K562 (cell line): ENCODE measurements at places on chromosomes 12 and 14.

- no peaks in the 10 kb centered on the region for H3K4me1 ChIP-seq
- H3K27me3 ChIP-seq = no peaks in the 10 kb centered on the region
- H3K36me3 ChIP-seq = no peaks in the 10 kb centered on the region
- H3K4me3 ChIP-seq = no peak overlapping the region
- no peak overlapping the region for H3K27ac ChIP-seq
Measured at GRCh38 chr12:58171914-58172313, 230.5 kb downstream of the ATP23 start.

- H3K4me1 ChIP-seq = no peaks in the 10 kb centered on the region
- H3K27ac ChIP-seq = no peak overlapping the region
- DNase-seq = no peak
- H3K4me3 ChIP-seq = no peak overlapping the region
Measured at GRCh38 chr14:53526200-53526599, 373.1 kb upstream of the DDHD1 start.

DNA sequence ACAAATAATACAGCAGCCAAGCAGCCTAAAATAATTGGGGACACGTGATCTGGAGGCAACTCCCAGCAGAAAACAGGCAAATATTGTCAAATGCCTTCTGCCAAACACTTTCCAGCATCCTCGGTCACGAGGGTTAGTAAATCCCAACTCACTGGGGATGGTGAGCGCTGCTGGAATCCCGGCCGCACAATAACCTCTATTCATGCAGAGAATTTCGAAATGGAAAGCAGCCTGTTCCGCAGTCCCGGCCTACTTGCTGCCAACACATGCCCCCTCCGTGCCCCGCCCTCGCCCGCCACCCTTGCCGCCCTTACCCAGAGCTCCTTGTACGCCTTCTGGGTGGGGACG lies 62.2 kb downstream of the RFX4 start:
- peaks cover 2% of the 10 kb centered on the region; the same call in 1 of the 2 replicates for H3K4me1 ChIP-seq
- no peak for DNase-seq
- no peak overlapping the region for H3K4me3 ChIP-seq
- peaks cover 16% of the 10 kb centered on the region; the same call in 2 of the 3 replicates for H3K27me3 ChIP-seq
- no peaks in the 10 kb centered on the region for H3K36me3 ChIP-seq

- no peak overlapping the region for H3K4me3 ChIP-seq
- H3K4me1 ChIP-seq = peaks cover 12% of the 10 kb centered on the region
- no peaks in the 10 kb centered on the region for H3K27me3 ChIP-seq
- H3K36me3 ChIP-seq = peaks cover 40% of the 10 kb centered on the region; the same call in 2 of the 3 replicates
- peak overlapping the region; percentile 42; the same call in 1 of the 3 replicates for H3K27ac ChIP-seq
- DNase-seq = no peak
Measured at GRCh38 chr12:32706335-32707024, 27.4 kb downstream of the DNM1L start.

GRCh38 chr14:68512088-68512487 lies 280.8 kb downstream of the ZFP36L1 start:
- H3K27ac ChIP-seq = no peak overlapping the region
- H3K4me3 ChIP-seq = no peak overlapping the region
- H3K4me1 ChIP-seq = no peaks in the 10 kb centered on the region
- no peak for DNase-seq
- H3K36me3 ChIP-seq = no peaks in the 10 kb centered on the region
- no peaks in the 10 kb centered on the region for H3K27me3 ChIP-seq

DNA sequence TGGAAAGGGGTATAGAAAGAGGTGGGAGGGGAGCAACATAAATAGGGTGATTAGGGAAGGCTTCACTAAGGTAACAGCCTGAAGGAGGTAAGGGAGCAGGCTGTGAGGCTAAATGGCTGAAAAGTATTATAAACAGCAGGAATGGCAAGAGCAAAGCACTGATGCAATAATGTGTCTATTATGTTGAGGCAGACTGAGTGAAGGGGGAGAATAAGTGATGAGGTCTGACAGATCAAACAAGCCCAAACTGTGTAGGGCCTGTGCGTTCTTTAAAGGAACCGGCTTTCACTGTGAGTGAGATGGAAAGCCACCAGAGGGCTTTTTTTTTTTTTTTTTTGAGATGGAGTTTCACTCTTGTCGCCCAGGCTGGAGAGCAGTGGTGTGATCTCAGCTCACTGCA lies 6.7 kb upstream of the VCPKMT start:
- H3K27ac ChIP-seq = no peak overlapping the region
- H3K4me3 ChIP-seq = no peak overlapping the region
- DNase-seq = no peak
- peaks cover 9% of the 10 kb centered on the region; the same call in 1 of the 3 replicates for H3K36me3 ChIP-seq
- no peaks in the 10 kb centered on the region for H3K27me3 ChIP-seq
- H3K4me1 ChIP-seq = no peaks in the 10 kb centered on the region

GRCh38 chr12:39723831-39724230 lies 104.2 kb upstream of the ABCD2 start:
- H3K27me3 ChIP-seq = no peaks in the 10 kb centered on the region
- H3K4me1 ChIP-seq = no peaks in the 10 kb centered on the region
- no peak overlapping the region for H3K4me3 ChIP-seq
- H3K36me3 ChIP-seq = no peaks in the 10 kb centered on the region

DNA sequence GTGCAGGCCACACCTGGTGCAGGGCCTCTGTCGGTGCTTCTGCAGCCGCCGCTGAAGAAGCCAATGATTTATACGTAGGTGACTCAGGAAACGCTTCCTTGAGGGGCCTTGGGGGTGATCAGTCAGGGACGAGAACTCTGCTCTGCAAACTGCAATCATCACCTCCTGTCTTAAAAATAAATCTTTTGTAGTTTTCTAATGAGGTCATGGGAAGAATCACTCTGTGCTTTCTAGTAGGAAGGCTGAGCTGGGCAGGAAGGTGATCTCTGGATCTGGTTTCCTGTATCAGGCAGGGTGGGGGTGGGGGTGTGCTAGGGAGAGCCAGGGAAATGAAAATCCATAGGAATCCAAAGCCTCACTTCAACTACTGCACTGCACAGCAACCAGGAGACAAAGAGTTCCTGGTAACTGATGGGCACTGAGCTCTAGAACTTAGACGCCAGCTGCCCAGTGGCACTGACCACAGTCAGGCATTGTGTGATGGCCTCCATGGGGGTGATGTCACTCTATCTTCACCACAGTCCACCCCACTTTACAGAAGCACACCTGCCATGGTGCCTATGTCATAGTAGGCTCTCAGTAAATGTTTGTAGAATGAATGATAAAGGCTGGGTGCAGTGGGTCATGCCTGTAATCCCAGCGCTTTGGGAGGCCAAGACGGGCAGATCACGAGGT lies 292.4 kb upstream of the PWP1 start:
- H3K27ac ChIP-seq = no peak overlapping the region
- no peak overlapping the region for H3K4me3 ChIP-seq
- DNase-seq = no peak

GRCh38 chr12:57334219-57334618 lies 83.2 kb upstream of the STAC3 start:
- no peaks in the 10 kb centered on the region for H3K4me1 ChIP-seq
- H3K27me3 ChIP-seq = no peaks in the 10 kb centered on the region
- no peak for DNase-seq
- no peak overlapping the region for H3K4me3 ChIP-seq

DNA sequence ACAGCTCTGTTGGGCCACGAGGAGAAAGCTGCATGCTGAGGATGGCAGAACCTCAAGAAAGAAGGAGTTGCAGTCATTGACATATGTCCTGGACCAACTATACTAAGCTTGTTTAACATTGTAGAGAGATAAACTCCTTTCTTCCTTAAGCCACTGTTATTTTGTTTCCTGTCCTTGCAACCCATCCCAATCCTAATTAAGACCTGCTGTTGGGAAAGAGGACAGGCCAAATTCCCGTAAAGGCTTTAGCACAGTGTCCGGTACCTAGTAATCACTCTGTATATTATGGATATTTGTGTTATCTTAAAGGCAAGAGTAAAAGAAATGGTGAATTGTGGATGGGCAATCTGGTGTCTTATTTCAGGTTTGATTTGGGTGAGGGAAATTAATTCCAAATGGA lies 53.5 kb upstream of the WSCD2 start:
- H3K27me3 ChIP-seq = peaks cover 19% of the 10 kb centered on the region
- H3K4me1 ChIP-seq = no peaks in the 10 kb centered on the region
- no peak for DNase-seq
- H3K4me3 ChIP-seq = no peak overlapping the region

DNA sequence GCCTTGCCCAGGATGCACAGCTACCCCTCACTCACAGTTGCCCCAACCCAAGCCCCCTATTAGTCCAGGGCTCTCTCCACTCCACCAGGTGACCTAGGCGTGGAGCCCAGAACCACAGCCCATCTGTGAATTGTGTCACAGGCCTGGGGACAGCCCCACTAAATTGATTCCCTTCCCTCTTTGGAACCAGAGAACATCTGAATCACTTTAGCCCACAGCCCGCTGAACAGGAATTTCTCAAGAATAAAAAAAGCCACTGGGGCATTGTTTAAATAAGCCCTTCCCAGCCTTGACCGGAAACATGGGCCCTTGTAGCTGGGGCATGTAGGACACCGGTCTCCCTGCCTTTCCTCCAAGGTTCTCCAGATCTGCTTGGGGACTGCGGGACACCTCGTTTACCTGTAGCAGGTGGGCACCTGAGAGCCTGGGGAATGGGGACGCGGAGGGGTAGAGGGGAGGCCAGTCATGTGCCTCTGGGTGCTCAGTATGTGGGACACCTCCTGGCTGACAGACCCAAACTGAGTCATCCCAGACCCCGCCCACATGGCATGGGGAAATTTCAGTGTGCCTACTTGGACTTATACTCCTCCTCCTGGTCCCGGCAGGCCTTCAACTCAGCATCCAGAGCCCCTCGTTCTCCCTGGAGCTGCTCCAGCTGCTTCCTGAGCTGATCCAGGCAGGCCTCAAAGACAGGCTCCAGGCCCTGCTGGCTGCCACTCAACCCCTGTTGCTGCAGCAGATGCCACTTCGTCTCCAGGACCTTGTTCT lies 1.3 kb downstream of the KRT78 start:
- H3K4me1 ChIP-seq = no peaks in the 10 kb centered on the region
- no peaks in the 10 kb centered on the region for H3K36me3 ChIP-seq
- peaks cover 20% of the 10 kb centered on the region; the same call in 2 of the 3 replicates for H3K27me3 ChIP-seq
- H3K27ac ChIP-seq = no peak overlapping the region
- DNase-seq = no peak

DNA sequence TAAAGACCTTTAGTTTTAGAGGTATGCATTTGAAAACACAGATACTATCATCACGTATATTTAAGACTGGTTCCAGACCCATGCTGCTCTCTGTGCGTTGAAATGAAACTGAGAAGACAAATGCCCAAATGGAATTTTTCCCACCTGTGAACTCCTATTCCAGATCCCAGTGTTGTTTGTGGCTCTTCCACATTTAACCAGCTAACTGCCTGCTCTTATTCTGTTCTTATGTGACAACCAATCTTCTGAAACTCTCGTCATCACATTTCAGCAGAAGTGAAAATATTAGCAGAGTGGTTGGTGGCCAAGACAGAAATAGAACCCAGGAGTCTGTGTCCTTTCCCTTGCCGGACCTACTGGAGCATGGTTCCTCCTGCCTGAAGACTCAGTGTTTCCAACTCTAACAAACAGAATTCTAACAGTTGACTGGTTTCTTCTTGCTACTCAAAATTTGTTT lies 460.2 kb downstream of the RAD51B start:
- no peak for DNase-seq
- no peaks in the 10 kb centered on the region for H3K36me3 ChIP-seq
- H3K27me3 ChIP-seq = no peaks in the 10 kb centered on the region
- no peak overlapping the region for H3K4me3 ChIP-seq

- H3K4me3 ChIP-seq = no peak overlapping the region
- no peak for DNase-seq
- H3K27ac ChIP-seq = no peak overlapping the region
Measured at GRCh38 chr12:90229407-90230170, 521.0 kb upstream of the ATP2B1 start.

GRCh38 chr12:46933947-46934346 lies 108.2 kb upstream of the SLC38A4 start:
- no peak overlapping the region for H3K27ac ChIP-seq
- H3K27me3 ChIP-seq = peaks cover 3% of the 10 kb centered on the region; the same call in 1 of the 3 replicates
- H3K36me3 ChIP-seq = no peaks in the 10 kb centered on the region
- no peak for DNase-seq
- no peak overlapping the region for H3K4me3 ChIP-seq

GRCh38 chr12:96986883-96987523 lies 79.9 kb downstream of the NEDD1 start:
- no peaks in the 10 kb centered on the region for H3K36me3 ChIP-seq
- peaks cover 9% of the 10 kb centered on the region for H3K4me1 ChIP-seq
- peaks cover 6% of the 10 kb centered on the region; the same call in 1 of the 2 replicates for H3K27me3 ChIP-seq
- DNase-seq = peak; percentile 16
- no peak overlapping the region for H3K27ac ChIP-seq
- H3K4me3 ChIP-seq = no peak overlapping the region

GRCh38 chr14:84674636-84675035 lies 855.3 kb upstream of the FLRT2 start:
- no peak overlapping the region for H3K27ac ChIP-seq
- H3K27me3 ChIP-seq = no peaks in the 10 kb centered on the region

DNA sequence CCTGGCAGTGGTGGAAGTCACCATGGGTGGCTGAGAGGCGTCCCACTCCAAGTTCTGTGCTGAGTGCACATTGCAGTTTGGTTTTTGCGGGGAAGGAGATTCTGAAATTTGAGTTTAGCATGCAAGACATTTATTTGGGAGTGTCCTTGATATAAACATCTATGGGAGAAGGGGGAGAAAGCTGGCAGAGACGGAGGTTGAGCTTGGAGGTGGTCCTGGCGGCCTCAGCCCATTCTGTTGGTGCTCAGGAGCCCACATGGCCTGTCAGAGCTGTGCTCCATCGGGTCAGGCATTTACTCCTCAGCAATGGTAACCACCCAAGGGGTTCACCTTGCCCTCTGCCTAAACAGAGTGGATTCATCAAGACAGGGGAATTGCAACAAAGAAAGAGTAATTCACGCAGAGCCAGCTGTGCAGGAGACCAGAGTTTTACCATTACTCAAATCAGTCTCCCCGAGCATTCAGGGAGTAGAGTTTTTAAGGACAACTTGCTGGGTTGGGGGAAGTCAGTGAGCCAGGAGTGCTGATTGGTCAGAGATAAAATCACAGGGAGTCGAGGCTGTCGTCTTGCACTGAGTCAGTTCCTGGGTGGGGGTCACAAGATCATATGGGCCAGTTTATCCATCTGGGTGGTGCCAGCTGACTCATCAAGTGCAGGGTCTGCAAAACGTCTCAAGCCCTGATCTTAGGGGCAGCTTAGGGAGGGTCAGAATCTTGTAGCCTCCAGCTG lies 323.3 kb upstream of the TMEM132C start:
- H3K27ac ChIP-seq = no peak overlapping the region
- H3K36me3 ChIP-seq = no peaks in the 10 kb centered on the region
- H3K27me3 ChIP-seq = no peaks in the 10 kb centered on the region
- DNase-seq = no peak

GRCh38 chr12:23911574-23911973 lies 37.9 kb downstream of the SOX5 start:
- no peaks in the 10 kb centered on the region for H3K4me1 ChIP-seq
- no peaks in the 10 kb centered on the region for H3K36me3 ChIP-seq
- no peak overlapping the region for H3K4me3 ChIP-seq
